ENCODE measurements at places on chromosomes 6 and 20. TPM values are rescaled to one million over a fixed set of nuclear protein-coding genes. Genes with fewer than 3 reads are reported as not detected.

C4B gene
- total RNA-seq = 0.77 TPM

DNA sequence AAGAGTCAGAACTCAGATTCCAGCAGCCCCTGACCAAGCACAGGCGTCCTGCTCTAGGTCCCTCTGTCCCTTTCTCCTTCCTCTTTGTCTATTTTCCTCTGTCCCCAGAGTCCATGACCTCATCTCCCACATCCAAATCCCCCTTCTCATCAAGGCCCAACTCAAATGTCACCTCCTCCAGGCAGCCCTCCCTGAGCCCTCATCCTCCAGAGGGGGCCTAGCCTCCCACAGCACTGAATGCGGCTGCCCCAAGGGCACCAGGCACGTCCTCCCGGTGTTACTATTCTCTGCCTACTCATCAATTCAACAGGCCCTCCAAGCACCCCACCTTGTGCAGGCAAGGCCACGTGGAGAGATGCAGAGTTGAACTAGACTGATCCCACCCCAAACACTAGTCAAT, 49.7 kb downstream of the GRM4 start:
- no peak for DNase-seq

POM121L2 gene
- not detected for total RNA-seq

DNA sequence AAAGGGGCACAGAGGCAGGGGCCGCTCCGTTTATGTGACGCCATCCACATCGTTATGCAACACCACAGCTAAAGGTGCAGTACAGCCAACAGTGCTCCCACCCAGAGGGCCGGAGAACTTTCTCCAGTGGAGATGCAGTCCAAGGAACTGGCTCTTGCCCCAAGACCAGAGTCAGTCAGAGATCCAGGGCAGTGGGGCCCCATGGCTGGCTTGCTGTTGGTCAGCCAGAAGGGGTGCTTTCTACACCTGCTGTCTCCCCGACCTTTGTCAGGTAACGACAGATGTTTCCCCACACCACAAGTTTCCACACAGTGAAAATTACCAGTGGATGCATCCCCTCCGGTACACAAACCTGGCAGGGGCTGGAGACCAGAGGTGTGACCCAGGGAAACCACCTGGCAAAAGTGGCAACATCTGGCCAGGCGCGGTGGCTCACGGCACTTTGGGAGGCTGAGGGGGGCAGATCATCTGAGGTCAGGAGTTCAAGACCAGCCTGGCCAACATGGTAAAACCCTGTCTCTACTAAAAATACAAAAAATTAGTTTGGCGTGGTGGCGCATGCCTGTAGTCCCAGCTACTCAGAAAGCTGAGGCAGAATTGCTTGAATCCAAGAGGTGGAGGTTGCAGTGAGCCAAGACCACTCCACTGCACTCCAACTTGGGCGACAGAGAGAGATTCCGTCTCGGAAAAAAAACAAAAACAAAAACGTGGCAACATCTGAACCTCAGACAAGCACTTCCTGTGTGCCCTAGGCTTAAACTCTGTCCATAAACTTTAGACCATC, 34.9 kb downstream of the UBE2V1 start:
- no peak for DNase-seq
